Dermis blood vessel endothelial cell (primary cell): ENCODE measurements at places on chromosomes 13 and 19. TPM values are rescaled to one million over a fixed set of nuclear protein-coding genes. Genes with fewer than 3 reads are reported as not detected.

The METTL21C gene
- total RNA-seq, result not detected in 2 replicates

The JAK3 gene
- 3.2 and 4.1 TPM in 2 replicates for total RNA-seq

The PRSS57 gene
- total RNA-seq, result not detected in 2 replicates

The LILRB4 gene
- total RNA-seq, result not detected in 2 replicates

The GIPR gene
- 0.05 TPM in 1 of 2 replicates, not detected in the other for total RNA-seq

The MYO1F gene
- total RNA-seq, result 0.14 and 0.34 TPM in 2 replicates

The THSD1 gene
- 80.3 and 83.1 TPM in 2 replicates for total RNA-seq

The HSPB6 gene
- 0.17 and 1.2 TPM in 2 replicates for total RNA-seq

The UBE2L5 gene
- total RNA-seq, result 0.05 TPM in 1 of 2 replicates, not detected in the other

The OVOL3 gene
- total RNA-seq, result not detected in 2 replicates

The CAMSAP3 gene
- under 0.01 and 0.19 TPM in 2 replicates for total RNA-seq

The NBEA gene
- 2.6 and 3.6 TPM in 2 replicates for total RNA-seq

The KIR3DL1 gene
- total RNA-seq, result not detected in 2 replicates

The TNNT1 gene
- 0.60 and 1.7 TPM in 2 replicates for total RNA-seq
